ENCODE measurements at places on chromosomes 1 and 21.

DNA sequence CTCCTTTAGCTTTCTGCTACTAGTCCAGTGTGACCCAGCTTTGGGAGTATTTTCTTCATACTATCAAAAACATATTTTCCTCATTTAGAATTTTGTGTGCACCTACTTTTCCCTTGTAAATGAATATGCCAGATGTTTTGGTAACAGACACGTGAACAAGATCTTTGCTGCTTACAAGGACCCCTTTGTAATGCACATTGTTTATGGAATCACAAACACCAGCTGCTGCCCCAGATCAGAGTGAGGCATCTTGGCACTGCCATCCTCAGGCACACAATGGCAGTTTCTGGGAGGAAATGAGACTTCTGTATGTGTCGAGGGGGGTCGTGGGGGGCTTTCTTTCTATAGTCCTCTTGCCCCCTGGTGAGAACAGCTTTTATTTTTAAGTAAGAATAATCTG lies 115.7 kb downstream of the RGL1 start:
- no peak for DNase-seq

- DNase-seq = no peak
These were observed 61.7 kb upstream of the ANGPTL1 start for GRCh38 chr1:178932552-178932906.

DNA sequence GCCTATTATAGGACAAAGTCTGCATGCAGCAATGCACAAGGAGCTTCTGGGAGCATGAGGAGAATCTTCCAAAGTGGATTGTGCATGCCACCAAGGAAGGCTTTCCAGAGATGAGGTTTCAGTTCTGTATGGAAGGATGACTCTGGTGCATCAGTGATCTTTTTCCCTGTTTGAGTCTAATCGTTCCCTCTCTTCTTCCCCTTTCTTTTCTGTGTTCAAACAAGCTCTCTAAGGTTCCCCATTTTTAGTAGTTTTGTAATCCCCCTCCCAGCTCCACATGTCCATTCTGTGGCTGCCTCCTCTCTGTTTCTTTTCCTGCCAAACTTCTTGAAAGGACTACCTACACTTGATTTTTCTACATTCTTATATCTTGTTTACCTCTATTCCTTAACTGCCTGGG lies 43.3 kb upstream of the USP25 start:
- no peak for DNase-seq

GRCh38 chr1:92186081-92186480 lies 31.6 kb upstream of the C1orf146 start:
- no peak for DNase-seq

GRCh38 chr1:27102707-27103468 lies 52.0 kb downstream of the SLC9A1 start:
- peak; percentile 46 for DNase-seq

DNA sequence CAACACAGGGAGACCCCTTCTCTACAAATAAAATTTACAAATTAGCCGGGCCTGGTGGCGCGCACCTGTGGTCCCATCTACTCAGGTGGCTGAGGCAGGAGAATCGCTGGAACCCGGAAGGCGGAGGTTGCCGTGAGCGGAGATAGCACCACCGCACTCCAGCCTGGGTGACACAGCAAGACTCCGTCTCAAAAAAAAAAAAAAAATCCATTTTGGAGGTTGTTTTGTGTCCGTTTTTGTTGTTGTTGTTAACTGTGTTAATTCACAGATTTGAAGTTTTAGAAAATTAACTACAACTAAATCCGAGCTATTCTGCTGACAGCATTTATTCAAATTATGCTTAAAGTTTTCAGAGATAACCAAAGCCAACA lies 618 bp downstream of the CLCC1 start:
- peak; percentile 47 for DNase-seq

GRCh38 chr1:218525031-218525430 lies 179.9 kb downstream of the TGFB2 start:
- no peak for DNase-seq

GRCh38 chr1:29120947-29121485 lies 2.7 kb downstream of the TMEM200B start:
- peak; percentile 52 for DNase-seq

DNA sequence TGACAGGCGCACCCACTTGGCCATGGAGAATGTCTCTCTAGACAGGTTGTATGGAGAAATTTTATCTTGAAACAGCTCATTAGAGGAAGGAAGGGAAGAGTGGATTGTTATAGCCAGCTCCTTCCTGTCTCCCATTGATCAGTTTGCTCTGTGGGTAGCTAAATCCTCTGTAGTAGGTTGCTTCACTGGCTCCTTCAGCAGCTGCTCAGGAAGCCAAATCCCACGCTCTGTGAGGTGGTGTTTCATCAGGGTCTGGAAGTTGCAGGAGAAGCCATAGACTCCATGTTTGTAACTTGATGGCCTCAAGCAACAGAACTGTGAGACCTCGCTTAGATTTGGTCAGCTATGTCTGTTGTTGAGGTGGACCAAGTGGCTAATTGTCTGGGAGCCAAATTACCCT lies 6.8 kb upstream of the NFYC start:
- no peak for DNase-seq

DNA sequence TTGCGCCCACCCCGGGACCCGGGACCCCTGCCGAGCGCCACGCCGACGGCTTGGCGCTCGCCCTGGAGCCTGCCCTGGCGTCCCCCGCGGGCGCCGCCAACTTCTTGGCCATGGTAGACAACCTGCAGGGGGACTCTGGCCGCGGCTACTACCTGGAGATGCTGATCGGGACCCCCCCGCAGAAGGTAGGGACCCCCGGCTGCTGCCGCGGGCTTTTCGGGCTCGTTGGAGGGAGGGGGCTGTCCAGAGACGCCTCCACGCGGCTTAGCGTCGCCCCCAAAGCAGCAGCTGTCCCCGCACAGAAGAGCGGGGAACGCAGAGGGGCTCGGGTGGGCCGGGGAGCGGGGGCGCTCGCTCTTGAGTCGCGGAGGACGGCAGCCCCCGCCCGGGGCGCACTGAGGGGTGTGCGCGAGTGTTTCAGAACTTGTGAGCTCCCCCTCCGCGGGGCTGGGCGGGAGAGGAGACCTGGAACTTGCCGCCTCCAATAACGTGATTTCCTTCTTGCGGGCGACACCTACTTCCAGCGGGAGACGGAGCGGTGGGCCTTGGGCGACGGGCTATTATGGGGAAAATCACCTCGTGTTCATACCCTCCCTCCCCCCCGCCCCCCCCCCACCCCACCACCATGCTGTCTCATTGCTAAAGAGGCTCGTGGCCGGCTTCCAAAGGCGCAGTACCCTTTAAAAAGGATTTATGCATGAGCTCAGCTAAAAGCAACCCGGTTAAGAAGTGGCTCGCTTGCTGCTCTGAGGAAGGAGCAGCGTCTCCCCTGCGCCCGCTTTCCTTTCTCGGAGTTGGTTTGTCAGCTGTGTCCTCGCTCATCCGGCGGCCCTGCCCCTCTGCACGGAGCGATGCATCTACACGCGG lies 664 bp downstream of the BACE2 start:
- peak; percentile 79 for DNase-seq

- no peak for DNase-seq
These were observed 3.0 kb downstream of the SWT1 start for GRCh38 chr1:185159966-185160365.

DNA sequence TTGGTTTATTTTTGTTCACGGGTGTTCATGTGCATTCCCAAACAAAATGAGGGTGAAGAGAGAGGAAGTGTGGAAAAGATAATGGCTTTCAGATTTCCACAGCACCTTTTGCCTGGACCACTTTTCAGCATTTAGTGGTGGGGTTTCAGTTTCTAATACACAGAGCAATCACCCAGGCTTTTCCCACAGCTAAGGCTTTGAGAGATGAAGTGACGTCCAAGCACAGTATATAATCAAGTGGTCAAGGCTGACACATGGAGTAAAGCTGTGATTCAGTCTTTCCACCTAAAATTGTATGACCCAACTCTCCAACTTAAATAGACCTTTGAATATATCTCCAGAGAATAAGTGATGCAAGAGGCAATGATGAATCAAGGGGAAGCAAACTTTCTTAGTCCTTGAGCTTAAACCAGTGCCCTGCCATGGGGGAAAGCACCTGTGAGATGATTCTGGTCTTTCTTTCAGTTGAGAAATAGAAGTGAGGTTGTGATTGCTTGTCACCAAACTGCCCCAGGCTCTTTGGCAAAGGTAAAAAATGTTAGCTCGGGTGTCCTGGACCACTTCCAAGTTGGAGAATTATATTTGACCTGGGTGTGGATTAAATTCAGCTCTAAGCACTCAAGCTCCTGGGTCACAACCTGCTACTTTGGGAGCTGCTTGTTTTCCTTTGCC lies 2.4 kb upstream of the PIK3R3 start:
- DNase-seq = no peak

- no peak for DNase-seq
These were observed 11.1 kb upstream of the MIA3 start for GRCh38 chr1:222606757-222607156.

Data from MG63 (cell line).